Activated naive CD4-positive, alpha-beta T cell (primary cell): ENCODE measurements at places on chromosomes 6 and 20.

DNA sequence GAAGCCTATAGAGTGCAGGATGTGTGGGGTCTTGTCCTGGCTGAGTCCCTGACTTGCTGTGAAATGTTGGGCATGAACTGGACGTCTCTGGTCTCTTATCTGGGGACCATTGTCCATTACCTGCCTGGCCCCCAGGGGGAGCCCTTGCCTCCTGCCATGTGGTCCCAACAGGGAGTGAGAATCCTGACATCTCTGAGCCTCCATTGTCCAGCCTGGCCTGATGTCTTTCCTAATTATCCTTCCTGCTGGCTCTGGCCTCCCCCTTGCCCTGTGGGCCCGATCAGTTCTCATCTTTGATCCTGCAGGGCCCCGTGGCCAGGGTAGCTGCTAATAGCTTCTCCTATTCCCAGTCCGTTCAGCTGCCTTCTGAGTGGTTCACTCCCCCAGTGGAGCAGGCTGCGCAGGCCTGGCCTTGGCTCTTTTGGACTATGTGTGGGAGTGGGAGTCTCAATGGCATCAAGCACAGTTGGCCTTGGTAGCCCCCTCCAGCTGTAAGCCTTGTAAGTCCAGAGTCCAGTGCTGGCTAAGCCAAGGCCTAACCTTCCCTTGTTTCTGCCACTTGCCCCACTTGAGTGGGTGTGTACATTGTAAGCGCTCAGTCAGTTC, 77.9 kb upstream of the RALY start:
- DNase-seq: peak; percentile 29

GRCh38 chr6:7784706-7785105, 58.8 kb downstream of the BMP6 start:
- no peak for DNase-seq

GRCh38 chr6:91865889-91866288, 1279.0 kb upstream of the MAP3K7 start:
- no peak for DNase-seq

DNA sequence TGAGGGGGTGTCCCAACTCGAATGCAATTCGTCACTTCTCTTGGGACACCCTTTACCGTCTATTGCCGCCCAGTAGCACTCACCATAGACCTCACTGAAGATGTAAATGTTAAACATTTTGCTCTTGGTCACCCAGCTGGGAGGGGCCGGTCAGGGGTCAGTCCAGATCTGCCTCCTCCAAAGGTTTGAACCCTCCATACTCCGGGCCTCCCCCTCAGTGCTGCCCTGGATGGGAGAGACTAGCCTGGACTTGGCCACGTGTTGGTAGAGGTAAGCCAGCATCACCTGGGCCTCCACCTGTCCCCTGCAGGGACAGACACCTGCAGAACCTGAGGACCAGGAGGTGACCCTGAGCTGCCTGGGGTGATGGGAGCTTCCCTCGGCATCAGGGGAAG, 5.0 kb upstream of the MYT1 start:
- DNase-seq: no peak

DNA sequence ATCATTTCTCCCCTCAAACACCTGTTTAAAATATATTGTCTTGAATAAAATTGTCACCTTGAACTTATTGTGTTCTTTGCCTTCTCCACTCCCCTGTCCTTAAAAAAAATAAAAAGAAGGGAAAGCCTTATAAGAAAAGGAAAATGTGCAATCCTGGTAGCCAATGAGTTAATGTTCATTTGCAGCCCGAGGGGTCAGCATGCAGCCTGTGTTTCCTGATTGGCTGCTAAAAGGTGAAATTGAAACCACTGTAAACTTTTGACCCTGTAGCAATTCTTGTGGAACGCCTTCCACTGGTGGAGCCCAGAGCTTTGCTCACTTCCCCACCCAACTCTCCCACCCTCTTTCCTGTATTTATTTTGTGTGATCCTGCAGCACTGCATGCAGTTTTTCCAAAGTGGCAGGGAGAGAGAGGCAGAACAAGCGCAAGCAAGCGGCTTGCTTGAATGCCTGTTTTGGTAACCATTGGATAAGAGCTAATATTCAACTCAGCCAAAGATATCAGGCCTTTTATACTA, 74.9 kb downstream of the NCOA3 start:
- no peak for DNase-seq

- DNase-seq: no peak
Measured at GRCh38 chr6:2862712-2863181, 21.1 kb upstream of the SERPINB1 start.

DNA sequence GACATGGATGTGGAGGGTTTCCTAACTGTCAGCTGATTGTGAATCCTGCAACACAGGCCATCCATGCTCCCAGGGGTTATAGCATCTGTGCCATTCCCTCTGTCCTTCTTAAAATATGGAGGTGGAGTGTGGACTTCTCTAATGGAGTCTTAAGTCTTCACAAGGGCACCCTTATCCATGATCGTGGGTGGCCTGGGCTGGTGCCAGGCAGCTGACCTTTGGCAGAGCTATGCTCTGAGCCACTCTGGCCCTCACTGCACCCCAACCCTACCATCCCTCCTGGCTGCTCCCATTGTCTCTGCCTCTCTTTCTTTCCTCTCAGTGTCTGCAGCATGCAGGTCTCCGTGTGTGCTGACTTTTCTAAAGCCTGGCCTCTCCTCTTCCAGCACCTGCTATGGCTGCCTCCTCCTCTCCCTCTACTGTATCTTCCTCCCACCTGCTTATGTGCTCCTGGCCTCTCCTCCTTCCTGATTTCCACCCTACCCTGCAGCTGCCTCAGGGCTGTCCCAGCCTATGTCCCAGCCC, 11.2 kb upstream of the PCMTD2 start:
- no peak for DNase-seq

DNA sequence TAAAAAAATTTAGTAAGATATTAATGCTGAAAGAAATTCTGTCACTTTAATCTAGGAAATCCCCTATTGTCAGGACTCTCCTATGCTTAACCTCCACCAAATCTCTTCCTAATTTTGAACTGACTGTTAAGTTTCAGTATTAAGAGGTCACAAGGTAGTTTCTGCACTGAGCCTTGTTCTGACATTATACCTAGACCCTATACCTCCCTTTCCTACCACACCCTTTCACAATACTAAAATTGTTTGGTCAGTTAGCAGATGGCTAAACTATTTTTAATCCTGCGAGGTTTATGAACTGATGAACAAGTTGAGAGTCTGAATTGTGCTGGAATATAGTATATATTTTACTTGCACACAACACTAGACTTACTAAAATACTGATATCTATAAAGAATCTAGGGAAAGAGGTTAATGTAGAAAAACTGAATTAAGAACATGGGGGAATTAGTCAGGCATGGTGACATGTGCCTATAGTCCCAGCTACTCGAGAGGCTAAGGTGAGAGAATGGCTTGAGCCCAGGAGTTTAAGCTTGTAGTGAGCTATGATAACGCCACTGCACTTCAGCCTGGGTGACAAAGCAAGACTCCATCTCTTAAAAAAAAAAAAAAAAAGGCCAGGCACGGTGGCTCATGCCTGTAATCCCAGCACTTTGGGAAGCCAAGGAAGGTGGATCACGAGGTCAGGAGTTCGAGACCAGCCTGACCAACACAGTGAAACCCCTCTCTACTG, 51.5 kb downstream of the HBS1L start:
- DNase-seq: no peak

DNA sequence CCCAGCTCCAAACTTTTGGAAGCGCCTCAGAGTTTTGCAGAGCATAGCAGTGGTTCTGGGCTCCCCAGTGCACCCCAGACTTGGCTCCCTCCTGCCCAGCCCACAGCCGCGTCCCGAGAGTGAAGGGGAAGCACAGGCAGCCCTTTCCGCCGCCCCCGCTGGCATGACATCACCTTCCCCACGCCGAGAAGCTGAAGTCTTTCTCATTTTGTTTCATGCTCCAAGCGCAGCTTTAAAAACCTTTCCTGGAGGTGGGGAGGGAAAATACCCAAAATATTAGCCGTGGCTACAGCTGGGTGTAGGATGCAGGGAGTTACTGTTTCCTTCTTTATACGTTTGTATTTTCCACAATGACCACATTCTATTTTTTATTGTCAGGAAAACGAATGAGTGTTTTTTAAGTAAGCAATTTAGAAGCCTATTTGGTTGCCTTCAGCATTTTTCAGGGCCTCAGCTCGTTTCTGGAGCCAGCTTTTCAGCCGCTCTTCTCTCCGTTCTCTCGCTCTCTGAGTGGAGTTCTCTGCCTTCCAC, 72.9 kb downstream of the SNX5 start:
- DNase-seq: no peak

DNA sequence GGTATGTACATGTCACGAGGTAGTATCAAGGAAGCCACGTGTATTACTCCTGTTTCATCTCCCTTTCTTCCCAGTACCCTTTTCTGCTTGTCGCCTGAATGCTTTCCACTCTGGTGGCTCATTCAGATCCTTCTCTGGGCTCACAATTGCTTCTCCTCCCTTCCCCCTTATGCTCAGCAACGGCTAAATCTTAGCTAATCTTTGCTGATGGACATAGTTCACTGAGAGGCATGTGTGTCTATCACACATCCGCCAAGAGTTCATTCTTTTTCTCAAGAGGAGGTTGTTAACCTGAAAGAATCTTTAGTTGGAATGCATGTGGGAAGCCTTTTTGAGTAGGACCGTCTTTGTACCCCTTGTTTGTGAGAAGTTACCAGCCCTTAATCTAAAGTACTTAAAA, 25.8 kb upstream of the MROH8 start:
- no peak for DNase-seq

DNA sequence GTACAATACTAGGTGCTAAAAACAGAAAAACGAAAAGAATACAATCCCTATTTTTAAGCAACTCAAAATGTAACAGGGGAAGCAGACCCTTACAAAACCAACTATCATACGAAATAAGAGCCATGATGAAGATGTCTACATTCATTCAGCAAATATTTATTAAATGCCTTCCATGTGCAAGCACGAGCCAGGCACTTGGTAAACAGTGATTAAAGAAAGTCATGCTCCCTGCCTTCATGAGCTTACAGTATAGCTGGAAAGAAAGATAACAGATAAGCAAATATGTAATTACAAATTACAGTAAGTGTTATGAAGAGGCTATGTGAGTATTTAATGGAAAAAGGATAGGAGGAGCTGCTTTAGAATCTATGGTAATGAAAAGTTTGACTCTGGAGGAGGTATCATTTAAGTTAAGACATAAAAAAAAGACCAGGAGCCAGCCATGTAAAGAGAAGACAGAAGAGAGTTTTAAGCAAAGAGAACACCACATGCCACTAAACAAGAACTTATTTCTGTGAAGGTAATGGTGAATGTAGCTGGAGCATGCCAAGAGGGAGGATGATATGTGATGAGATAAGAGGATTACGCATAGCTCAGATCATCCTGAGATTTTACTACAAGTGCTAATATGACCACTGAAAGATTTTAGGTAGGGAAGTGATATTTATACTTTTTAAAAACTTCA, 19.3 kb upstream of the COX7A2 start:
- no peak for DNase-seq

DNA sequence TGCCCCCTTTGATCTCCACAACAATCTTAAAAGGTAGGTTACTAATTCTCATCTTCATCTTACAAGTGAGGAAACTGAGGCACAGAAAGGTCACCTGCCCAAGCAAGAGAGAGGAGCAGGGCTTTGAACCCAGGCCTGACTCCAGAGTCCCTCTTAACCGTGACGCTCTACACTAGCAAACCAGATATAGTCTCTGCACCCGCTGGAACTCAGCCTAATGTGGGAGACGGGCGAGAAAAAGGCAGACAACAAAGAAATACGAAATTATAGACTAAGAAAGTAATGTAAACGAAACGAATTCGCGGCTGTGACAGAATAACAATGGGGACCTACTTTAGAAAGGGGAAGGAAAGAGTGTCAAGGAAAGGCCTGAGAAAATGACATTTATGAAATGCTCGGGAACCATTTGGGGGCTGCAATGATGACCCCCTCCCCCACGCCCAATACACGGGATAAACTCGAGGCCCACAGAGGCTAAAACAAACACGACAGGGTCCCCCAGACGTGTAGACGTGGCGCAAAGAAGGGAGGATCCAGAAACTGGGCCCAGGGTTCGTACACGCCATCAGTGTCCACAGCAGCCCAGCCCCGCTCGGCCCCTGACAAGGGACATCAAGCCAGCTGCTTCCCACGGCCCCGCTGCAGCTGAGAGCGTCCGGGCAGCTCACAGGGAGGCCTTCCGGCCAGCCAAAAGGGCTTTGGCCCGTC, 637 bp downstream of the TRPC4AP start:
- DNase-seq: no peak

DNA sequence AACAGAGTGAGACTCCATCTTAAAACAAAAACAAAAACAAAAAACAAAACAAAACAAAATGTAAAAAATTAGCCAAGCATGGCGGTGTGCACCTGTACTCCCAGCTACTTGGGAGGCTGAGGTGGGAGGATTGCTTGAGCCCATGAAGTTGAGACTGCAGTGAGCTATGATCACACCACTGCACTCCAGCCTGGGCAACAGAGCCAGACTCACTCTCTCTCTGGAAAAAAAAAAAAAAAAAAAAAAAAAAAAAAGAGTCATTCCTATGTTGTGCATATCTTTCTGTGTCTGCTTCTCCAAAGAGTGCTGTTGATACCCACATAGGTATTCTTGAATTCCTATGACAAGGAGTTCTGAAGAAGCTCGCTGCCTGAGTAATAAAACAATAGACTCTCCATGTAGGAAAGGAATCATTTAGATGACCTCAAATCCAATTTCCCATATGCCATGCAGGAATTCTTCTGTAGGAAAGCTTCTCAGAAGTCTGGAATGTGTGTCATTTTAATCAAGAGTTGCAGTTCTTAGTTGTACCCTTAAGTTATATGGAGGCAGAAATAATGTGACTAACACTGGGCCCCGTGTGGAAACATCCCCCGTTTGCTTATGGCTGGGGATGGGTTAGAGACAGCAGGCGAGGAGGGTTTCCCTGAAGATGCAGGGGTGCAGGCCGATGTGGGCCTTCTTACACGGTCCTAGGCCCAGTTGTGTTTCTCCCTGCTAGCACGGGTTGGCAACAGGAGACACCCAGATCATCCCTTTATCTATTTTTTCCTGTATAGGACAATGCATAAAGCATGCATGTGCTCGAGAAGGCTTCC, 79.4 kb downstream of the ZDHHC14 start:
- no peak for DNase-seq

GRCh38 chr20:549722-550496, 6.3 kb upstream of the CSNK2A1 start:
- DNase-seq: no peak

DNA sequence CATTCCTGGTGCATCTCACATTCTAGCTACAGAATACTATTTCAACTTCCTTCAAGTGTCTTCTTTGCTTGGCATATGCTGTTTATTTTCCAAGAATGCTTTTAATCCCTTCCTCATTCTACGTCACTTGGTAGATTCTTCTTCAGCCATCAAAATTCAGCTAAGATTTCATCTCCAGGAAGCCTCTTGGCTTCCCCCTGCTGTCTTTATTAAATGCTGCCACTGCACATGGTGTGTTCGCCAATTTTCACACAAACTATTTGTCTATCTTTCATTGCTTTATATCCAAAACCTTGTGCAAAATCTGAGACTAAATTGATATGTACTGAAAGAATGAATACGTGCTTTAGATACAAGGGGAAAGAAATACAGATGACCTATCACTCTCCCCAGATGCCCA, 253.0 kb downstream of the RFPL4B start:
- DNase-seq: no peak

GRCh38 chr20:54633374-54634355, 158.3 kb downstream of the DOK5 start:
- DNase-seq: no peak
